Progenitor cell of endocrine pancreas (in vitro differentiated cells): ENCODE measurements at places on chromosomes 6 and 20.

DNA sequence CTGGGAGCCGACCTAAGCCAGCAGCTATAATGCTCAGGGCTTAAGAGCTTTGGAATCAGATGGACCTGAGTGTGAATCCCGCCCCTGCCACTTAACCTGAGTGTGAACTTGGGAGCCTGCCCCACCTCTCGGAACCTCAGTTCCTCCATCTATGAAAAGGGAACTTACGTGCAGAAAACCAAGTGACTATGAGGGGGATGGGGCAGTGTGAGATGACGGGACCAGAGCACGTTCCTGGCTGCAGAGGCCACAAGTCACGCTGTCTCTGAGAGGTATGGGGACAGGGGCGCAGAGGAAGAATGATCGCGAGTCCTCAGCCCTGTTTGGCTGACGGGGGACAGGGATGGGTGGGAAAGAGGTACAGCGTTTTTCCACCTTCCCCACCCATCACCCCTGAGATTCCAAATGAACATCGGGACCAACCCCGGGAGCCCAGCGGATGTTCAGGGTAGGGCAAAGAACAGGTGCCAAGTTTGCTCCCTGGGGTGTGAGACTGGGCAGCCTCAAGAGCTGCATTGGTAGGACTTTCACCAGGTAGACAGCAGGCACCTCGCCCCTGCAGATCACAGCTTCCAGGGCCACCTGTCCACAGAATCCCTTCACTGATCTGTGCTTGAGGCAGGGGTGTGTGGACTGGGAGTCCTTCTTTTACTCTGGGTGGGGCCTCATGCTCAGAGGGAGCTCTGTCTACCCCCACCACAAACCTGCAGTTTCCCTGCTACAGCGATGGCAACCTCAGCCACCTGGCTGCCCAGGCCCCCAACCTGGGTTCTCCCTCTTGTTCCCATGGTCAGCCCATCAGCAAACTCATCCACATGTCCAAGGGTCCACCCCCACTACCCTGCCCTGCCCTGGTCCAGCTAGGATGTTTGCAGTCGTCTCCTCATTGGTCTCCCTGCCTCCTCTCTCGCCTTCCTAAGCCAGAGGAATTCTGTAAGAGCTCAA lies 85.8 kb downstream of the CEBPB start:
- H3K27me3 ChIP-seq, result peaks cover 13% of the 10 kb centered on the region
- peaks cover 6% of the 10 kb centered on the region for H3K4me1 ChIP-seq
- no peak for DNase-seq
- H3K36me3 ChIP-seq, result no peaks in the 10 kb centered on the region
- no peak overlapping the region for H3K4me3 ChIP-seq

- peaks cover 4% of the 10 kb centered on the region for H3K36me3 ChIP-seq
- no peak overlapping the region for H3K4me3 ChIP-seq
- H3K4me1 ChIP-seq, result peaks cover 8% of the 10 kb centered on the region
- DNase-seq, result no peak
- H3K27me3 ChIP-seq, result peaks cover 15% of the 10 kb centered on the region
- no peak overlapping the region for H3K27ac ChIP-seq
Observed at GRCh38 chr6:111096246-111096645, 8.9 kb downstream of the SLC16A10 start.

- H3K4me3 ChIP-seq, result no peak within 1 kb of the TSS
- DNase-seq, result no peak
- H3K27ac ChIP-seq, result no peak within 1 kb of the TSS
- peaks cover 59% of the 10 kb centered on the region for H3K27me3 ChIP-seq
Observed at GRCh38 chr20:38601216-38602184, at the start of gene ARHGAP40. TSS of gene ARHGAP40 (plus strand) at chr20:38601809.

GRCh38 chr20:46011631-46012482 lies 3.1 kb downstream of the MMP9 start:
- H3K4me1 ChIP-seq, result no peaks in the 10 kb centered on the region
- peaks cover 71% of the 10 kb centered on the region for H3K27me3 ChIP-seq
- H3K36me3 ChIP-seq, result no peaks in the 10 kb centered on the region
- H3K4me3 ChIP-seq, result no peak overlapping the region
- DNase-seq, result no peak

DNA sequence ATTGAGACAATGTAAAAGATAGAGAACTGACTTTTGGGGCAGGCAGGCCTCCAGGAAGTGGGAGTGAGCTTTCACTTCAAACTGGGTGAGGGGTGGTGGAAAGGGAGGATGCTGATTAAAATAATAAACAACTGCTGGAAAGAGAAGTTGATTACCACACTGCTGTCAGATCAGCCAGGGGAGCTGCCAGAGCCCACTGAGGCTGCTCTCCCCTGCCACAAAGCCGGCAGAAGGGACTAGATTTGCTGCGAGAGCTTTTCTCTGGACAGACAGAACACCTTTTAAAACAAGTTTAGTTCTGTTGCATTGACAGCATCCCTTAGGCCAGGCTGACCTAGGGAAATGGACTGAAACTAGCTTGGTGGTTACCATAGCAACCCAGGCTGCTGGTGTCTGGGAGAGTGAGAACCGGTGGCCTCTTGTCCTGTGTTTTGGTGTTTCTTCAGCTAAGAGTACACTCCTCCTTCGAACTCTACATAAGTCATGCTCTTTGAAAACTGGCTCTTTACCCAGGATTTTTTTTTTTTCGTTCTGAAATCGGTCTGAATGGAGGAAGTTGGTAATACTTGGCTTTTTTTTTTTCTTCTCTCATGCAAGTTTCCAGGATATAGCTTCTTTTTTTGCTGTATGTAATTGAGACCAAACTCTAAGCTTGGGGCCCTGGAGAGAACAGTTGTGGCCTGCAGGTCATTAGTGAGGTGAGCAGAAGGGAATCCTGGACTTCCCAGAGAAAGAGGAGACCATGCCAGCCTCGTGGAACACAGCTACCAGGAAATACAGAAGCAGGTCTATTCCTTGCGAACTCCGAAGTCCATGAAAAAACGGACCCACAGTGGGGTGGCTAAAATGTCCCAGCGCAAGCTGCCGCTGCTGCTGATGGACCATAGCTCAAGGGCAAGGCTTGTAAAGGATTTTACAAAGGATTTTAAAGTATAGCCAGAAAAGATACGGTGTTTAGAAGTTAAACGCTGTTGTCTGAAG lies 374.4 kb downstream of the UTRN start:
- H3K27me3 ChIP-seq, result no peaks in the 10 kb centered on the region
- no peaks in the 10 kb centered on the region for H3K36me3 ChIP-seq
- peak overlapping the region; percentile 83 for H3K27ac ChIP-seq

DNA sequence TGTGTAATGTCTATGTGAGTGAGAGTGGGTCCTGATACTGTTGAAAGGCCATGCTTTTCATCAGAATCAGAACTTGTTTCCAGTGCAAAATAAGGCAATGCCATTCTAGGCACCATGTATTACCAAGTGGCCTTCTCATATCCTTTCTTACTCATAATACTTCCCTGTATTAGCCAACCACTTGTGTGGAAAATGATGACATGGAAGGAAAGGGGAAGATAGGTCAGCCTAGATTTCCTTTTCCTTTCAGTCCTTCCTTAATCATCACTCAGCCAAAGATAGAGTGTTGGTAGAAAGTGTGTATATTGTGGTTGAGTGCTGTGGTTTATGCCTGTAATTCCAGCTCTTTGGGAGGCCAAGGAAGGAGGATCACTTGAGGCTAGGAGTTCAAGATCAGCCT lies 158.6 kb upstream of the PREP start:
- H3K36me3 ChIP-seq, result no peaks in the 10 kb centered on the region
- DNase-seq, result no peak
- H3K27me3 ChIP-seq, result peaks cover 37% of the 10 kb centered on the region
- no peak overlapping the region for H3K4me3 ChIP-seq

GRCh38 chr6:137495703-137496336 lies 1.6 kb upstream of the OLIG3 start:
- H3K27ac ChIP-seq, result peak overlapping the region; percentile 27
- no peaks in the 10 kb centered on the region for H3K36me3 ChIP-seq

GRCh38 chr6:160505970-160506369 lies 157.8 kb downstream of the SLC22A3 start:
- no peak overlapping the region for H3K4me3 ChIP-seq
- no peaks in the 10 kb centered on the region for H3K27me3 ChIP-seq
- H3K4me1 ChIP-seq, result peaks cover 4% of the 10 kb centered on the region

DNA sequence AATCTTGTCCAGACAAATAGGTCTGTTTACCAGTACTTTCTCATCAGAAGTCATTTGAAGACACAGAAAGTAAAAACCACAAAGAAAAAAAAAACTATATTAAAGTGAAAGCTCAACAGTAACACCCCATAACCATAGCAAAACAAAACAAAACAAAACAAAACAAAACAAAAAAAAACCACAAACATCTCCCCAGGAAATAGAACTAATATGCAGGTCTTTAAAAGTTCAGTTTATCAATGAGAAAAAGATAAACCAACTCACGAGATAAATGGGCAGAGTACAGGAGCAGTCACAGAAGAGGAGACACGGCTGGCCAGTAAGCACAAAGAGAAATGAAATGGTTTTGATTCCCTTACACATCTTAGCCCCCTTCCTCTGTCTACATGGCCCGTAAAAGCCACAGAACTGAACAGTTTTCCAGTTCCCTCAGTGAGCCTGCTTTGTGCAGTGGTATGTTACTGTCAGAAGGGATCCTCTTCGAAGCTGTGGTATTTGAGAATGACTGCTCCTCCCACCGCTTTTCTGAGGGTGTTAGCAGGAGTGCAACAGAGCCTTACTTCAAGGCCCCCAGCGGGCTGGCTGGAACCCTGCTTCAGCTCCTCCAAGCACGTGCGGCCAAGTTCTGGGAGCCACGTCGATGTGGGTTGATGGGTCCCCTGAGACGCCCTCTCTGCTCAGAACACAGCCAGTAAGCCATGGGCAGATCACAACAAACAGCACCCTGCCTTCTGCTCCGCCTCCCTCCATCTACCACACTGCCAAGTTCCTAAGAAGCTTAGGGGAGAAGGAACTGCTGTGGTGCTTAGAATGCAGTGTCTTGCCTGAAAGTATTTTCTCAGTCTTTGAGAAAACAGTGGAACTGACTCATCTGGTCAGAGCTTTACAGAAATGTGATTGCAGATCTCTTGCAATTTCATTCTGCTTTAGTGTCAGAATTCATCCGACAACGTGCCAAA lies 14.0 kb downstream of the UST start:
- peaks cover 11% of the 10 kb centered on the region for H3K4me1 ChIP-seq
- H3K27me3 ChIP-seq, result peaks cover 33% of the 10 kb centered on the region
- no peak overlapping the region for H3K27ac ChIP-seq
- no peak for DNase-seq
- H3K4me3 ChIP-seq, result no peak overlapping the region

GRCh38 chr20:7843613-7844012 lies 96.6 kb downstream of the HAO1 start:
- H3K36me3 ChIP-seq, result no peaks in the 10 kb centered on the region
- peaks cover 8% of the 10 kb centered on the region for H3K4me1 ChIP-seq
- no peak overlapping the region for H3K4me3 ChIP-seq

DNA sequence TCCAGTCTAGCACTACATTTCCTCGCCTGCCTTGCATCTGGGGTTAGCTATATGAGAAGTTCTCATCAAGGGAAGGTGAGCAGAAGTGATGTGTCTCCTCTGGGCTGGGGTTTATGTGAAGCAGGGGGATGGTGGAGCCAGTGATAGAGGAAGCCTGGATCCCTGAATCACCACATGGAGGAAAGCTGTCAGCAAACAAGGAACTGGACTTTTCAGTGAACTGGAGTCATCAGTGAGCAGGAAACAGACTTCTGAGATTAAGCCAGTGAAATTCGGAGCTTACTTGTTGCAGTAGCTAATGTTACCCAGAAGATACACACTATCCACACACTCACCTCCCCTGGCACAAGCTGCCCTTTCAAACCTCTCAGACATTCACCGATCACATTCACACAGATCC lies 13.4 kb upstream of the TOX2 start:
- no peaks in the 10 kb centered on the region for H3K27me3 ChIP-seq
- peaks cover 29% of the 10 kb centered on the region for H3K4me1 ChIP-seq
- no peak for DNase-seq
- no peaks in the 10 kb centered on the region for H3K36me3 ChIP-seq
- H3K27ac ChIP-seq, result no peak overlapping the region

- DNase-seq, result no peak
- H3K4me3 ChIP-seq, result no peak overlapping the region
- no peaks in the 10 kb centered on the region for H3K27me3 ChIP-seq
Observed at GRCh38 chr6:80163754-80164187, 57.3 kb downstream of the BCKDHB start.

GRCh38 chr6:16199804-16200203 lies 38.6 kb upstream of the GMPR start:
- H3K36me3 ChIP-seq, result peaks cover 1% of the 10 kb centered on the region
- DNase-seq, result no peak

- H3K27me3 ChIP-seq, result no peaks in the 10 kb centered on the region
- H3K4me3 ChIP-seq, result peak overlapping the region; percentile 100
- H3K27ac ChIP-seq, result peak overlapping the region; percentile 99
- peaks cover 49% of the 10 kb centered on the region for H3K36me3 ChIP-seq
Observed at GRCh38 chr6:21596145-21596948, 2.8 kb downstream of the SOX4 start.

GRCh38 chr20:3042625-3043024 lies 797 bp upstream of the GNRH2 start:
- H3K36me3 ChIP-seq, result peaks cover 17% of the 10 kb centered on the region
